CD4-positive, alpha-beta T cell treated with Interleukin-12 subunit alpha and Interleukin-12 subunit beta, for 1 hour (primary cell): ENCODE measurements at places on chromosomes 13 and 19.

DNA sequence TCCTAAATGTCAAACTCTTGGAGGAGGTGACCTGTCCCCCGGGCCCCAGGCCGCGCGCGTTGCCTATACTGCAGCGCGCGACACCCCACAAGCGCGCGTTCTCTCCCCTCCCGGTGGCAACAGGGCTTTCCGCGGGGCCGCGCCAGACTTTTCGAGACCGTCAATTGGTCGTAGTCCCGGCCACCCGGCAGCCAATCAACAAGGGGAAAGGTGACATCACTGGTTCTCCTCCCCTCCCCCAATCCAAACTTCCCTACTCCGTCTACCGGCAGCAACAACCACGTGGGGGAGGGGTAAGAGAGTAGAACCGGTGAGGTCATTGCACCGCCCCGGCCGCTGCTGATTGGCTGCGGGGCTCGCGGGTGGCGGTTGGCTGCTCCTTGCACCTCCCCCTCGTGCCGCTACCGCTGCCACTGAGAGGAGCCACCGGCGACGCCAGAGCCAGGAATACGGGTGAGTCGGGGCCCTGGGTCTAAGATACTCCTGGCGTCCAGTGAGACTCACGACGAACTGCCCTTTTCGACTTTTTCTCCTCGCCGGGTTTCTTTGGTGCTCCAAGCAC is 829 bp upstream of the CIC start:
- DNase-seq: peak; percentile 100

- DNase-seq: no peak
Measured at GRCh38 chr13:43061496-43062280, 38.3 kb downstream of the DNAJC15 start.

- DNase-seq: no peak
Measured at GRCh38 chr13:66565279-66565678, 664.9 kb downstream of the PCDH9 start.

DNA sequence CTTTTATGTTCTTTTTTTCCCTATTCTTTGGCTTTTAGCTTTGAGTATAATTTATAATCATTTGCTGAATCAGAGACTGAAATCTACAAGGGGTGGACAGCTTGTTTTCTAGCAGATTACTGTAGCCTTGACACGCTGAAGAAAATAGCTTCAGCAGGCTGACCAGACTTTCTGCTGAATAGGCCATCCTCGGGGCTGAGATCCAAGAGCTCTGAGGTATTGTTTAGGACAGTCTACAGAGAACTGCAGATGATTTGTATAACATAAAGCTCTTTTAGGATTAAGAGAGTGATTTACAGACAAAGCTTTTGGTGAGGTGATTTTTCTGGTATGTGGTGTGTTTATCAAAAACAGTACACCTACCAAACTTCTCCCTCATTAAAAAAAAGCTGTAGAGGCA is 16.8 kb downstream of the POLR1D start:
- no peak for DNase-seq

- DNase-seq: no peak
Measured at GRCh38 chr13:20969182-20969581, 66.6 kb upstream of the XPO4 start.

GRCh38 chr13:112768795-112769481 is 79.1 kb downstream of the ATP11A start:
- peak; percentile 21 for DNase-seq

- DNase-seq: no peak
Measured at GRCh38 chr13:108669381-108669780, 40.0 kb downstream of the MYO16 start.

DNA sequence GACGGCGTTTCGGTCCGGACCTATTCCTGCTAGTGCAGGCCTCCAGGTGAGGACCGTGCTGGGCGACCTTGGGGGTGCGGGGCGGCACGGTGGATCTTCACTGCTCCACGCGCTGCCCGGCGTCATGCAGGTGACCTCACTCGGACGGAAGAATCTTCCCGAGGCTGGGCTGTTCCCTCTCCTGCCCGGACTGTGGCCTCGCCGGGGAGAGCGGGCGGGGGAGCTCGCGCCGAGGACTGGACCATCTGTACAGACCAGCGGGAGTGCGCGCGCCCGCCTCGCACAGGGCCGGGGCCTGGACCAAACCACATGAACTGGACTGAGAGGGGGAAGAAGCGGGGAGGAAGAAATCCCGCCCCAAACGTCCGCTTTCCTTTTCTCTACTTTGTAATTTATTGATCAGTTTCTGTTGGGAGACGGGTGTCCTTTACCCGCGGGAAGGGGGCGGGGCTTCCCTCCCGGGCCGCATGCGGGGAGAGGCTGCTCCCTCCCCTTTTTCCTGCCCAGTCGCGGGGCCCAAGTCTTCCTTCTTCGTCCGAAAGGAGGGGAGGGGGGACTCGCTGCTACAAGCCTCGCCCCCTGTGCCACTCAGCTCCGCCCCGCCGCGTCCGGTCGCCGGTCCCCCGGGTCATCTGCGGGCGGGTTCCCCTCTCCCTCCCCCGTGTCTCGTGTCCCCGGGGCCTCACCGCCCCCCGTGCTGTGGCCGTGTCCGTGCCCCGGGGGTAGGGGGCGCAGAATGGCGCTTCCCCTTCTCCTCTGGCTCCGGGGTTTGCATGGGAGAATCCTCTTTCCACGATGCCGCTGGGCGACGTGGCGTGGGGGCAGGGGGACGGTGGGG is 4.9 kb downstream of the HRC start:
- peak; percentile 48 for DNase-seq

DNA sequence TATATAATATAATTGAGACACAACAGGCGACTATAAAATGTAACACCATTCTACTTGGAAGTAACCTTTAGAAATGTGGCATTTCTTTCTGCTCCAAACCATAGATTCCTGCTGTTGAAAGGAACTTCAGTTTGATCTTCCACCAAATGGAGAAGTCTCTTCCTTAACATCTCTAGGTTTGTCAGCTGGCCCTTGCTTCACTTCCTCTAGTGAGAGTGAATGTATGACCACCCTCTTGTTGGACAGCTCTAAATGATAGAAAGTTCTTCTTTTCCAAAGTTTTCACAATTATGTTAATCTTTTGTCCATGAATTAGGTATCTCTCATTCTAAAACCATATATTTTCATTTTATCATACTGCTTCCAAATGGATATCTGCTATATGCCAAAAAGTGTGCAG is 13.8 kb upstream of the COG6 start:
- no peak for DNase-seq

GRCh38 chr19:3055741-3056416 is 6.4 kb downstream of the TLE5 start:
- DNase-seq: no peak

DNA sequence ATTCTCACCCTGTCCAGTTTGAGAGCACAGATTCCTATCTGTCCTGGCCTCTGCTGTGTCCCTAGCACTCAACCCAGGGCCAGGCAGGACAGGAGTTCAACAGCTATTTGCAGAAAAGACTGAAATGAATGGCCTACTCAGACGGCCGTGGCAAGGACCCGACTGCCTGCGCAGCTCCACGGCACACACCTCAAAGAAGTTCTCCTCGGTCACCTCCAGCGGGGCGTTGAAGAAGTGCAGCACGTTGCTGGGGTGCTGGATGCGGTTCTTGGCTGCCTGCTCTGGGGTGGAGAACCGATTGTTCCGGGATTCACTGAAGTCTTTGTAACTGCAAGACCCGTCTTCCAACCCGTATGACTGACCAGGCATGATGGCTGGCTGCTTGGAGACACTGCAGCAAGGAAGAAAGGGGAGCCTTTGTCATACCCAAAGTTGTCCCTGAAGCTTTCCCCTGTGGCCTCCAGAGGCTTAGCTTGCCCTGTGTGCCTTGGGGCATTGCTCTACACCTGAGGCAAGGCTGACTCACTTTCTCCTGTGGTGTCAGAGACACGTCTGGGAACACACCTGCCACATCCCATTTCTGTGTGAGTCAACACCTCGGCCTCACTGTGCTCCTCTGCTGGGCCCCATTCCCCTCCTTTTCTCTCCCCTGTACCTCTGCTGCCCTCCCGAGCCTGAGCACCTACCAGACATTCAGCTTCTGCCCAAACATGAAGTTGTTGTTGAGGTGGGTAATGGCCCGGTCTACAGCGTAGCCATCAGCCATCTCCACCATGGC is 6.8 kb upstream of the ECH1 start:
- no peak for DNase-seq

GRCh38 chr19:13035820-13036365 is 40.6 kb downstream of the NFIX start:
- no peak for DNase-seq

- DNase-seq: no peak
Measured at GRCh38 chr13:40781717-40782116, 7.7 kb upstream of the SLC25A15 start.

GRCh38 chr13:107461751-107462150 is 753.6 kb downstream of the LIG4 start:
- DNase-seq: no peak

- DNase-seq: no peak
Measured at GRCh38 chr13:40161351-40161810, 505.1 kb downstream of the FOXO1 start.
